Gastroesophageal sphincter (tissue), 4 donors: ENCODE measurements at places on chromosomes 11 and 22. TPM values are rescaled to one million over a fixed set of nuclear protein-coding genes. Genes with fewer than 3 reads are reported as not detected.

- ATAC-seq = no peak
Observed at GRCh38 chr11:17401316-17401715, 12.9 kb upstream of the KCNJ11 start.

- ATAC-seq = no peak
Observed at GRCh38 chr11:61333550-61334433, 764 bp downstream of the TKFC start.

ANKK1 gene
- total RNA-seq = not detected

DNA sequence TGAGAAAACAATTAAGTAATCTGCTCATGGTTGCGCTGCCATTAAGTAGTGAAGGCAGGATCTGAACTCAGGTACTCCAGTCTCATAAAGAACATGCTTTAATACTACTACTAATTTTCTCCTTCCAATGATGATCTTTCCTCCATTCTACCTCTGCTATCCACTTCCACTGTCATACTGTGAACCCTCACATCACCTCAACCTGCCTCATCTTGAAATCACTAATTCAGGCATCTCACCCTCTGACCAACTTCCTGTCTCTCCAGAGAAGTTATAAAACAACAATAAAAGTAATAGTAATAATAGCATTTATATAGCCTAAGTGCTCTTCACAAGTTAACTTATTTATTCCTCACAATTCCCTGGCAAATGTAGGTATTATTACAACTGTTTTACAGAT lies 57.1 kb upstream of the PSMA1 start:
- ATAC-seq = no peak

PTGDR2 gene
- total RNA-seq = 2.2 TPM

GRCh38 chr11:5171856-5172255 lies 17.3 kb upstream of the OR52A1 start:
- ATAC-seq = no peak

GRCh38 chr11:6587360-6587953 lies 16.0 kb downstream of the RRP8 start:
- peak; percentile 36 for ATAC-seq

GRCh38 chr11:31114442-31114841 lies 255.1 kb downstream of the DCDC1 start:
- no peak for ATAC-seq

GRCh38 chr11:68498903-68499883 lies 38.6 kb downstream of the PPP6R3 start:
- no peak for ATAC-seq

LARGE1 gene
- total RNA-seq = 23.0 TPM

GRCh38 chr22:43505423-43505822 lies 93.6 kb downstream of the MPPED1 start:
- no peak for ATAC-seq

- no peak for ATAC-seq
Observed at GRCh38 chr11:20156876-20157613, 3.2 kb downstream of the DBX1 start.

CELSR1 gene
- total RNA-seq = 4.2 TPM

SESN3 gene
- 24.5 TPM for total RNA-seq

DNA sequence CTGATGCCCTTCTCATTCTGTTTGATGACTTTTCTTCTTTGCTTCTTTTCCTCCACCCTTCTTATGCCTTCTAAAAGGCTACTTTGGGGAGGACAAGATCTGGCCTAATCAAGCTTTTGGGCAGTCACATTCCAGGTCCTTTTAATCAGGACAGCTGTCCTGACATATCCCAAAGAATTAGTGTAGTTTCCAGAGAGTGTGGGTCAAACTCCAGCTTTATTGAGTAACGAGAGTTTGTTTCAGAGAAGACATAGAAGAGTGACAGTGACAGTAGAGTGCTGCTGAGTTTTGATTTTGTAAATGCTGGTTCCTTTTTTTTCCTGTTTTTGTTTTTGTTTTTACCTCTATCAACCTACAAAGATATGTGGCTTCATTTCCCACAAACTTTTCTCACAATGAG lies 158.4 kb upstream of the SESN3 start:
- no peak for ATAC-seq

LIN7C gene
- total RNA-seq = 56.2 TPM

DNA sequence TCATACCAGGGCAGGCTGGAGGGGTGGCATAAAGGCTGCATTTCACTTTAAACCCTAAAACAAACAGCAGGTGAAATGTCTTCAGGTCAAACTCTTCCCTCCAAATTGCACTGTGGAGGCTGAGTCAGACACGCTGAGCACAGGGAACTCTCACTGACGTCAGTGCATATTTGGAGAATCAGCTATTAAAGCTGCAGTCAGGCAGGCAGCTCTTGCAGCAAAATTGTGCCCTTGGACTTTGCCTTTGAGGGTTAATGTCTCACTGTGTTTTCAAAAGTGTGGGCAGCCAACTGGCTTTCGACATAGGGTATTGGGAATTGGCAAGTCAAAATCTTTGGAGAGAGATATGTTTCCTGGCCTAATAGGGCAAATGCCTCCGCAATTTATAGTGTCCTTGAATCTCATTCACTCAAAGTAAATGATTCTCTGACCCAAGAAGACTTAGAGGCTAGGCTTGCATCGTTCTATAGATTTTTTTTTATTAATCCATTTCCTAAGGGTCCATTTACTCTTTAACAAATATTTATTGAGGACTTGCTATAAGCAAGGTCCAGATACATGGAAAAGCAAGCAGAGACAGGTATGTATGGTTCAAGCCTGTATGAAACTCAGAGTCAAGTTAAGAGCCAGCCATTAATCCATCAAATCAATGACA lies 27.7 kb upstream of the SMCO4 start:
- ATAC-seq = peak; percentile 75

HTR3A gene
- total RNA-seq = 0.54 TPM

DNA sequence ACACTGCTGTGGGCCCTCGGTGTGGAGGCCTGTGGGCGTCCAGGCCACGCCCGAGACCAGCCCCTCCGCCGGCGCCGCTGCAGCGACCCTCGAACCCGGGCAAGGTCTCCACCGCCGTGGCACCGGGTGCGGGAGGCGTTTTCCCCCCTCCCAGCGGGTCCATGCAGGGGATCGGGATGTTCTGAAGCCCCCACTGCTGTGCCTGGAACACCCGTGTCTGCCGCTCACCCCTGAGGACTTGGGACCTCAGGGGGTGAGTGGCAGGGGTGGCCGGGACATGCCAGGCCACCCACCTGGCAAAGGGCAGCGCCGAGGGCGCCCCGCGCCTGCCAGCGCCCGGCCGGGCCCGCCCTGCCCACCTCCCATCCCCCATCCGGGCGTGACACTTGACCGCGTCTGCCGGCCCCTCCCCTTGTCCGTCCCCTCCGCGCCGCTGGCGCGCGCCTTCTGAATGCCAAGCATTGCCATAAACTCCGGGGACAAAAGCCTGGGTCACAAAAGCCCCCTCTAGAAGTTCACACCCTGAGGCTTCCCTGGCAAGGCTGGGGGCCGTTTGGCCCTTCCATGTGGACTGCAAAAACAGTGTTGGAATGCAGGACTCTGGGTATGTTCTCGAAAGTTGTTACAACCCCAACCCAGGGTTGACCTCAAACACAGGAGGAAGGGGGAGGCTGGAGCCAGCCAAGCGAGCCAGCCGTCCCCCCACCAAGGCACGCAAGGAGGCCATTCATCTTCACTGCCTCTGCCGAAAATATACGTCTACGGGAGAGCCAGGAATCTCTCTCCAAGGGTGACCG lies 819 bp upstream of the KCNQ1OT1 start:
- ATAC-seq = peak; percentile 56

CHRM1 gene
- 0.27 TPM for total RNA-seq

C22orf15 gene
- total RNA-seq = not detected

- ATAC-seq = no peak
Observed at GRCh38 chr11:84804041-84804440, 823.1 kb downstream of the DLG2 start.

GRCh38 chr11:15430381-15430780 lies 315.7 kb downstream of the INSC start:
- no peak for ATAC-seq

TRABD gene
- total RNA-seq = 22.0 TPM

DNA sequence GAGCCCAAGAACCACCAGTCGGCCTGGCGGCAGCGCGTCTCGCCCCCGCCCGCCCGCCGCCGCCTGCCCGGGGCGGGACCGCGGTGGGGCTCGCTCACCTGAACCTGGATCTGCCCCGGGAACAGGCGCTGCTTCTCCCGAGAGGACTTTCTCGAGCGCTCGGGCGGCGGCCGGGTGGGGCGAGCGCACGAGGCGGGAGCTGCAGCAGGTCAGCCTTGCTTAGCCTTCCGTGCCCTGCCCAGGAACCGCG lies 133 bp downstream of the MYH9 start:
- no peak for ATAC-seq

TMEM86A gene
- total RNA-seq = 5.5 TPM

DNA sequence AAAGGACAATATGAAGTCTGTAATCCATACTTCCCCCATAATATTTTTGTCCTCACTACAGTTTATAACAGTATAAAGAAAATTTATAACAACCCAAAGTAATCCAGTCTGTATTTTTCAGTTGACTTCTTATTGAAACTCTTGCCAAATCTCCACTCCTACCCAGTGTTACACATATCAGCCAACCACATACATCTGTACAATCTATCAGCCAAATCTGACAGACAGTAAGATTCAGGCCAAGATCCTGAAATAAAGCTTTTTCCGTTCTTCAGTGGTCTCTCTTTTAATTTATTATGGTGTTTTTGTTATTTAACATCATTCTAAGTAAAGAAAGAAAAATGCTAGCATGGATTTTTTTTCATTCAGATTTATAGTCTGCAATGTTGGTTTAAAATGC lies 2370.9 kb upstream of the RAG2 start:
- ATAC-seq = no peak
